ENCODE measurements at places on chromosomes 3 and 15.

GRCh38 chr3:69746119-69746518 lies 6.9 kb downstream of the MITF start:
- DNase-seq, result no peak

GRCh38 chr3:17423786-17424536 lies 318.5 kb downstream of the TBC1D5 start:
- DNase-seq, result no peak

GRCh38 chr3:142910280-142910679 lies 21.4 kb upstream of the PCOLCE2 start:
- DNase-seq, result no peak

DNA sequence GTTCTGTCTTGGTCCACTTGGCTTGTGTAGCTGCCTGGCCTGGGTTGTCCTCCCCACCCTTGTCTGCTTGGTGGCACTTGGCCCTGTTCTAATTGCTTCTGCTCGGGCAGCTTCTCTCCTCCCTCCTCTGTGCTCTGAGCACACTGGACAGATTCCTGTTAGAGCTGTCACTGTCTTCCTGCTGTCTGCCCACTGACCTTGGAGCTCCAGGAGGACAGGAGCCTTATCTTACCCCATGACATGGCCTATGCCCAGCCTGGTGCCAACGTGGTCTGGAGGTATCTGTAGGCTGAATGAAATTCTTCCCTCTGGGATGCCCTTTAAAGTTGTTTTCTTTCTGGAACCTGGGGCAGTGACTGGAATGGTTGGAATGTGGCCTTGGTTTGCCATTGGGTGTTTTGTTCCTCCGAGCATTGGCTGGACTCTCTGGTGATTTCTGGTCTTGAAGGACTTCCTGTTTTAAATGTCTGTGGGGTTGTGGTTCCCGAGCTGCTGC lies 94.1 kb downstream of the FAM43A start:
- no peak for DNase-seq

- DNase-seq, result no peak
These were observed 13.8 kb downstream of the ISG20 start for GRCh38 chr15:88652456-88653199.

- peak; percentile 25 for DNase-seq
These were observed 96.0 kb downstream of the SUCLG2 start for GRCh38 chr3:67558426-67558825.

DNA sequence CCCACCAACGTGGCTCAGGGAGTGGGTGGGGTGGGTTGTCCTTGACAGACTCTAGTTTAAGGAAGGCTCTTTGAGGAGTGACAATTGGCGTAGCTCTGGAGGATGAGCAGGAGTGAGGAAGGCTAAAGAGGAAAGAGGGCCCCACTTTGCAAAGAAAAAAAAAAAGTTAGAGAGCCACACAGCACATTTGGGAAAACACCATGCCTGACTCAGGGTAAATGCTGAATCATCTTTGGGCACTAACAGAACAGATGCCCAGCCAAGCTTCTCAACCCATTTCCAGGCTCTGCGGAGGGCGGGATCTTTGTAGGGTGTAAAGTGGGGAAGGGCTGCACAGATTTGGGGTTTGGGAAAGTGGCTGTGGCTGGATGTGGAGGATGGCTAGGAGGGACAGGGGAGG lies 179.1 kb upstream of the RGMA start:
- DNase-seq, result no peak

DNA sequence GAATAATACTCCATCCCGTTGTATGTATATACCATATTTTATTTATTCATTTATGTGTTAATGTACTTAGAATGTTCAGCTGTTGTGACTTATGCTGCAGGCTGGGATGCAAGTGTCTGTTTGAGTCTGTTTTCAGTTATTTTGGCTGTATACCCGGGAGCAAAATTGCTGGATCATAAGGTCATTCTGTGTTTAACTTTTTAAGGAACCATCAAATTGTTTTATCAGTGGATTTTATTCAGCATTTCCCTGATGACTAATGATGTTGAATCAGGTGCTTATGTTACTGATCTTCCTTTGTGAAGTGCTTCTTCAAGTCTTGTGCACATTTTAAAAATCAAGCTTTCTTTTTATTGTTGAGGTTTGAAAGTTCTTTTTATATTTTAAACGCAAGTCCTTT lies 118.1 kb downstream of the SLC25A26 start:
- no peak for DNase-seq

DNA sequence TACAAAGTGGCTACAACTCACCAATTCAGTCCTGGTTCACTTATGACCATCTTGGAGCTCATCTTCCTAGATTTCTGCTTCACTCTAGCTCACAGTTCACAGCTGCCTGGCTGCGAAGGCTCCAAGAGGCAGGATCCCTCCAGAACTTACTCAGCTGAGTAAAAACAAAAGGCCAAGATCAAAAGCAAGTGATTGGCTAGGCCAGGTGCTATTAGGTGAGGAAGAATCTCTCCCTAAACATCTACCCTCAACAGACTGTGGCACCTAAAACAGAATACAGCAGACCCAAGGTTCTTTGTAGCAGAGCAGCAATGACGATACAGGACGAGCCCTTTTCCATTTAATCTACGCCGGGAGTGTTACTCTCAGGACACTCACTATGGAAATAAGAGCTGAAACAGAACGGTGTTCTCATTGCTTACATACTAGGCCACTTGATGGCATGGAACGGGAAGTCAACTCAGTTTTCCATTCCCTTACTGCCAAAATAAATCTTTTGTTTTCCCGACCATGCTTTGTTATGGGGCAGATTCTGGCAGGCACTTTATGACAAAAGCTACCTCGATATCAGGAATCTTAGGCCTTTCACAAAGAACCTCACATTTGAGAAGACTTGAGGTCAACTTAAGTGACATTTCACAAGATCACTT lies 901 bp downstream of the ICE2 start:
- no peak for DNase-seq

DNA sequence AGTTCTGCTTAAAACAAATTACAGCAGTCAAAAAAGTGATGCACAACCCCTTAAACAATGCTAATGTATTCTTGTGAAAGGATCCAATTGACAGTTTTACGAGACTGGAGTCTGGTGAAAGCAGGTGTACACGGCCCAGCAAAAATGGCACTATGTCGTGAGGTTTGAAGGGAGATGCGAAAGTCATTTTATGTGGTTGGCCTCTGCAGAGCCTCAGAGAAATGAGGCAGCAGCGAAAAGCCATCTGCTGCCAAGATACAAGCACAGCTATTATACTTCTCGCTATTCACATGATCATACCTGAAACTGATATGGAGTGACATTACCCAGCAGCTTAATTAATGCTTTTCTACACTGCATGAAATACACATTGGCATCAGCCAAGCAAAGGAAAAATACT lies 36.4 kb downstream of the MECOM start:
- no peak for DNase-seq

All from uterus (tissue), 4 donors.